ENCODE measurements at places on chromosomes 16 and 17. TPM values are rescaled to one million over a fixed set of nuclear protein-coding genes. Genes with fewer than 3 reads are reported as not detected.

- no peak overlapping the region for H3K4me3 ChIP-seq
- H3K36me3 ChIP-seq = peaks cover 10% of the 10 kb centered on the region
- H3K27me3 ChIP-seq = no peaks in the 10 kb centered on the region
- H3K27ac ChIP-seq = peak overlapping the region; percentile 95
- DNase-seq = no peak
These were observed 21.9 kb downstream of the AKAP1 start for GRCh38 chr17:57106836-57107497.

DNA sequence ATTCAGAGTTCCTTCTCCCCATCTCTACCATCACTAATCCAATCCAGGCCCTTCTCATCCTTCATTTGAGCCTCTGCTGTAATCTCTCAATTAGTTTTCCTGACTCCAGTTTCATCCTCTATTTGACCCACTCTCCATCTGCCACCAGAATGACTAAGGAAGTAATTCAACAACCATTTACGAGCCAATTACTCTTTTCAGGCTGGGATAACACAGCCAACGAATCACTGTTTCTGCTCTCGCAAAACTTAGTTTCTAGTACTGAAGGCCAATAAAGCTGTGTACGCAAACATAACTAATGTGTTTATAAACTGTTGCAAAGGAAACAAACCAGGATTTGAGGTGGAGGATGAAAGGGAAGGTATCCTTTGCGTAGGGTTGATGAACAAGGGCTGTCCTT lies 53.7 kb downstream of the MAP2K6 start:
- no peaks in the 10 kb centered on the region for H3K27me3 ChIP-seq
- H3K36me3 ChIP-seq = no peaks in the 10 kb centered on the region
- H3K27ac ChIP-seq = no peak overlapping the region
- H3K4me3 ChIP-seq = no peak overlapping the region

- H3K36me3 ChIP-seq = no peaks in the 10 kb centered on the region
- no peak for DNase-seq
- H3K27ac ChIP-seq = no peak overlapping the region
- H3K4me1 ChIP-seq = no peaks in the 10 kb centered on the region
- no peaks in the 10 kb centered on the region for H3K27me3 ChIP-seq
These were observed 163.9 kb upstream of the ELAC2 start for GRCh38 chr17:13181683-13182082.

GRCh38 chr17:41308251-41308917 lies 725 bp downstream of the KRTAP16-1 start:
- DNase-seq = no peak
- H3K4me1 ChIP-seq = no peaks in the 10 kb centered on the region
- H3K36me3 ChIP-seq = no peaks in the 10 kb centered on the region

- H3K27me3 ChIP-seq = no peaks in the 10 kb centered on the region
- H3K4me3 ChIP-seq = no peak overlapping the region
- H3K27ac ChIP-seq = no peak overlapping the region
- H3K36me3 ChIP-seq = no peaks in the 10 kb centered on the region
- no peaks in the 10 kb centered on the region for H3K4me1 ChIP-seq
These were observed 36.8 kb downstream of the CPD start for GRCh38 chr17:30415491-30415890.

The RASD1 gene
- 28.9 TPM for total RNA-seq

The KRT222 gene
- 0.63 TPM for total RNA-seq

The USP10 gene
- 85.2 TPM for total RNA-seq

All from thoracic aorta (tissue), 2 donors.